ENCODE measurements at places on chromosomes 5 and 9. TPM values are rescaled to one million over a fixed set of nuclear protein-coding genes. Genes with fewer than 3 reads are reported as not detected.

IFNB1 gene
- not detected for total RNA-seq

PCDHGA6 gene
- 4.1 TPM for total RNA-seq

CA9 gene
- 2.2 TPM for total RNA-seq

SMARCA2 gene
- total RNA-seq: 99.0 TPM

GCNT1 gene
- 1.7 TPM for total RNA-seq

PNPLA7 gene
- 3.8 TPM for total RNA-seq

SLC35A4 gene
- total RNA-seq: 36.9 TPM

PCDHGA8 gene
- total RNA-seq: 4.2 TPM

GABRA1 gene
- total RNA-seq: not detected

CKS2 gene
- 2.0 TPM for total RNA-seq

BARHL1 gene
- not detected for total RNA-seq

FGF1 gene
- total RNA-seq: 4.0 TPM

SPINK6 gene
- total RNA-seq: not detected

CTNND2 gene
- 2.1 TPM for total RNA-seq

SPZ1 gene
- total RNA-seq: not detected

- no peak for DNase-seq
These were observed 50.3 kb downstream of the BARX1 start for GRCh38 chr9:93904649-93905472.

DNA sequence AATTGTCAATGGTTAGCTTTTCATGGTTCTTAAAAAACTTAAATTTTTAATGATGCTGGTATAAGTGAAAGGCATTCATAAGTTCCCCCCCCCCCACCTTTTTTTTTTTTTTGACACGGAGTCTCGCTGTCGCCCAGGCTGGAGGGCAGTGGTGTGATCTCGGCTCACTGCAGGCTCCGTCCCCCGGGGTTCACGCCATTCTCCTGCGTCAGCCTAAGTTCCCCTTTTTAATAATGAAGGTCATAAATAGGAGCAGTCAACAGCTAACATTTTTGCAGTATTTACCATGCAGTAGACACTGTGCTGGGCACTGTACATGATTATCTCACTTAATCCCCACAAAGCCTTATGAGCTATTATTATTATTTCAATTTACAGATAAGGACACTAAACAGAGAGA lies 556.3 kb downstream of the PDE4D start:
- DNase-seq: no peak

GRCh38 chr9:116437411-116438370 lies 249.4 kb upstream of the TRIM32 start:
- DNase-seq: peak; percentile 57

DNA sequence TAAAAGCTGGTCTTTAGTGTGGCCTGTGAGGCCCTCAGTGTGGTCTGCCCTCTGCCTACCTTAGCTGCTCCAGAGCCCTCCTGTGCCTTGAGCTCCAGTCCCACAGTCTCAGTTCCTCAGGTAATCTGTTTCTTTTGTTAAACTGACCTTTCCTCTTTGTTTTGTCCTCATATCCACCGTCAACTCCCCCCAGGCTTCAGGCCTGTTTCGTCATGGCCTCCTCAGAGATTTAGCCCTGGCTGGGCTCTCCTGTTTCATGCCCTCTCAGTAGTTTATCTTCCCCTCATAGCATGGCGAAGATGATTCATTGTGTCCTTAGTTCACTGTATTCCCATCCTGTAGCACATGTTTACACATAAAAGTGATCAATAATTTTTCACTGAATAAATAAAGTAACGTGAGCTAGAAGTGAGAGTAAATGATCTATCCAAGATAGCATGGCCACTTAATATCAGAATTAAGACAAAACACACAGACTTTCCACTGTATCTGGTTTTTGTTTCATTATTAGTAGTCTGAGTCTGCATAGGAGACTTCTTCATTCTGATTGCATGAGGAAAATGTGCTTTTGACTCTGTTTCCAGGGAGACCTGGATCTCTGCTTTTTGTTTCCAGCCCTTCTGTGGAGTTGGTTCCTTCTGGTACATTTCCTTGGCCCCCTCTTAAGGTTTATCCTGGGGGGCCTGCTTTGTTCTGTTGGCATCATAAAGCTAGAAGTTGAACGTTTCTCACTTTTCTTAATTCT lies 70.5 kb downstream of the SNX24 start:
- no peak for DNase-seq

DNA sequence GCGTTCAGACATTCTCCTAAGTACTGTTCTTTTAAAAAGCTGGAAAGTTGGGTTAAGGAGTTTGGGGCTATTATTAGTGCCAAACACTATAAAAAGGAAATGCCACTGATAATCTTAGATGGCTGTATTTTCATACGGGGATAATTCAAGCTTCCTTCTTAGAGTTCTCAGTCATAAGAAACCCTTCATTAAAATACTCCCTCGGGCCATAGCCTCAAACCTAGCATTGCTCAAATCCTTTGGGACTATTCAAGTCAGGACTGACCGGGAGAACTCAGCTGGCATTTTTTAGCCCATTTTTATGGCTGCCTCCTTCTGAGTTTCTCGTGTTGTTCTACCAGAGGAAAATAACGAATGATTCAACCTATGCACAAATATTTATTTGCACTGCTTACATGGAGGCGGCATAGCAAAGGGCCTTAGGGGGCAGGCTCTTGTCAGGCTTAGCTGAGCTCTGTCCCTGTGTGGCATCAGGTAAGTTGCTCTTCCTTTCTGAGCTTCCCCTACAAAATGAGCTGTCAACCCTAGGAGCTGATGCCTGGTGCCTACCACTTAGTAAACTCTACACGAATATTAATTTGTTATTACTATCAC lies 33.5 kb upstream of the ADAM19 start:
- DNase-seq: no peak

GRCh38 chr9:99051851-99052250 lies 53.1 kb upstream of the TGFBR1 start:
- DNase-seq: no peak

GRCh38 chr9:132409828-132410528 lies at the start of gene CFAP77:
CFAP77 (plus strand) TSS chr9:132410211; CDS start chr9:132410272, 61 bp downstream.
- DNase-seq: no peak

GRCh38 chr9:34592895-34593601 lies 3.5 kb upstream of the CNTFR start:
- no peak for DNase-seq

All from esophagus muscularis mucosa (tissue), 4 donors.